ENCODE measurements at places on chromosomes 7 and 10.

GRCh38 chr10:66828957-66829356, 96.9 kb upstream of the LRRTM3 start:
- no peak for DNase-seq

- no peak for DNase-seq
These were observed 246.1 kb downstream of the CREB5 start for GRCh38 chr7:28658381-28658780.

GRCh38 chr10:110207805-110208613, 604 bp downstream of the MXI1 start:
- peak; percentile 61 for DNase-seq

GRCh38 chr7:28878481-28878880, 79.6 kb downstream of the TRIL start:
- DNase-seq, result no peak

DNA sequence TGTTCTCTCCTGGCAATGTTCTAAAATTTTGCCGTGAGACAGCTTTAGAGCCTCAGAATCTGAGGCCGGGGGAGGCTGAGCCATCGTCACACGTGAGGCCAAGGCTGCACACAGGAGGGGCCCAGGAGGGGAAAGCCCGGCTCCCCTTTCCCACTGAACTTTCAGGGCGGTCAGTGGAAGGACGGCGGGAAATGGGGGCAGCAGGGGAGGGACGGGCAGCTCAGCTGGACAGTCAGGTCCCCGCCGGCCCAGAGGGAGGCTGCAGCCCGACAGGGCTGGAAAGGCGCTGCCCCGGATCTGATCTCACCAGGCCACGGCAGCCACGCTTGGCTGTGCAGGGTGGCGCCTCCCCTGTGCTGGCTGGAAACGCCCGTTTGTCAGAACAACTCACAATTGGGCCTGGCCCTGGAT, 43.3 kb upstream of the ADGRA1 start:
- no peak for DNase-seq

DNA sequence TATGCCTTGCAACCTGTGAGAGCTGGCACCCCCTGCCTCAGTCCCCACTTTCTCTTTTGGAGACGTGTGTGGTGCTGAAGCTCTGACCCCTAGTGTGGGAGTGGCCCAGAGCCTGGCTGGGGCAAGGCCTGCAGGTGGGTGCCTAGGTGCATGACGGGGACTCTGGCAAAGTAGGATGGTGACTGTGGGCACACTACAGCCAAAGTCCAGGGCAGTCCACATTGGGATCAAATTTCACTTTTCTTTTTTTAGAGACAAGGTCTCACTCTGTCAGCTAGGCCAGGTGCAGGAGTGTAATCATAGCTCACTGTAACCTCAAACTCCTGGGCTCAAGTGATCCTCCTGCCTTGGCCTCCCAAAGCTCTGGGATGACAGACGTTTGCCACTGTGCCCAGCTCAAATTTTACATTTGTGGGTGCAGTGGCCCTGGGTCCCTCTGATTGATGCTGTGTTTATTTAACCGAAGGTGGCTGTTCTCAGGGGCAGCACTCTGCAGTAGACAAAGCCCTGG, 52.3 kb downstream of the NEURL1 start:
- DNase-seq, result no peak

GRCh38 chr10:29733323-29733722, 98.6 kb upstream of the SVIL start:
- no peak for DNase-seq

DNA sequence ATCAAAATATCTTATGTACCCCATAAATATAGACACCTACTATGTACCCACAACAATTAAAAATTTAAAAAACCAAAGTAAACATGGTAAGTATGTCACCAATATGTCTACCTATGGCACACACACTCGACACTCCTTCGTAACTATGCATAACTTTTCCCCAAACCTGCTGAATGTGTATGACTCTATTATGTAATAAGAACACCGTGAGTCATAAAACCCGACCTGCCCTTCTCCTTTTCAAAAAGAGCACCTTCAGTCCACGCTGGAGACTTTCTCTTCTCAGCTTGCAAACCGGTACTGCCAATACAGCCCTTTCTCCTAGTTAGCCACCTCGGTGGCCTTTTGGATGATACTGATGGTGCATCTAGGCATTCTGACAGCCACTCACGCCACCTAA, 186.3 kb downstream of the PRPF18 start:
- no peak for DNase-seq

DNA sequence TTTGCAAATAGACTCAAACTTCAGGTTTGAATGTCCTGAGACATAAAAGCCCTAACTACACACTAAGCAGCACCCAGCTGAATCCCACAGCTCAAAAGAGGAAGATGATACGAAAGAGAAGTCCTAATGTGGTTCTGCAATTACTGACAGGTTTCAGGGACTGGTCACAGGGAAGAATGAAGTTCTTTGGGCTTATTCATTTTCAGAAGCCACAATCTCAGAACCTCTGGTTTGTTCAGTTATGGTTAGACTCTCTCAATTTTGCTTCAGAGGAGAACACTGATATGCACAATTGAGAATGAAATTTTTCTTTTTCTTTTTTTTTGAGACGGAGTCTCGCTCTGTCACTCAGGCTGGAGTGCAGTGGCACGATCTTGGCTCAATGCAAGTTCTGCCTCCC, 94.6 kb upstream of the FAM180A start:
- no peak for DNase-seq

- no peak for DNase-seq
These were observed 11.1 kb upstream of the PWWP2B start for GRCh38 chr10:132385721-132386418.

DNA sequence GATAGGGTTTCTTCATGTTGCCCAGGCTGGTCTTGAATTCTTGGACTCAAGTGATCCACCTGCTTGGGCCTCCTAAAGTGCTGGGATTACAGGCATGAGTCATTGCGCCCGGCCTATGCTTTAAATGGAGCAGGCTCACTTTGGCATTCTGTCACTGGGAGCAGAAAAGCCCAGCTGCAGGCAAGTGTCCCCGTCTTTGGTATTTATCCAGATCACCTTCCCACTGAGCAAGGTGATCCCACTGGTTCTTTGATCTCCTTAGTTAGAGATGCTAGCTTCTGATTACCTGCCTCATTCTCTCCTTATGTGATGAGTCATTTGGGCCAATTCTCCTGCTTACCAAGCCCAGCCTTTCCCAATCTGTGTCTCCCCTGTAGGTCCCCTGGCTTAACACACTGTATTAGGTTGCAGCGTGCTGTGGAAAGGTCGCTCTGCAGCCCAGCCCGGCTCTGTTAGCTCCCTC, 39.3 kb downstream of the SPDYE5 start:
- no peak for DNase-seq
